T1000 (cell line): ENCODE measurements at places on chromosomes 16 and 17.

DNA sequence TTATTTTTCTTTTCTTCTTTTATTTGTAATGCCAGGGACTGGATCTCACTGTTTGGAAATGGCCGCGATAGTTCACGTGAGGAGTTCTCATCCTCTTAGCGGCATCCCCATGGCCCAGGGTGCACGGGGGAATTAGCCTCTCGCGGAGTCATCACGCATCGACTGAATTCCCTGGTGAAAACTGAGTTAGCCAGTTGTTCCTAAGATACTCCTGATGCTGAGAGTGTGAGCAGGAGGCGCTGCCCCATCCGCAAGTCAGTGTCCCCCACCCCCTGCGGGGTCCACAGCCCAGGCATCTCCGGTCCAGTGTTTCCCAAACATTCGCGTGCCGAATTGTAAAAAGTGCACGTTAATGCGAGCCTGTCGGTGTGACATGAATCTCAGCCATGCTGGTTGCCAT is 277.2 kb downstream of the CPPED1 start:
- DNase-seq: no peak

DNA sequence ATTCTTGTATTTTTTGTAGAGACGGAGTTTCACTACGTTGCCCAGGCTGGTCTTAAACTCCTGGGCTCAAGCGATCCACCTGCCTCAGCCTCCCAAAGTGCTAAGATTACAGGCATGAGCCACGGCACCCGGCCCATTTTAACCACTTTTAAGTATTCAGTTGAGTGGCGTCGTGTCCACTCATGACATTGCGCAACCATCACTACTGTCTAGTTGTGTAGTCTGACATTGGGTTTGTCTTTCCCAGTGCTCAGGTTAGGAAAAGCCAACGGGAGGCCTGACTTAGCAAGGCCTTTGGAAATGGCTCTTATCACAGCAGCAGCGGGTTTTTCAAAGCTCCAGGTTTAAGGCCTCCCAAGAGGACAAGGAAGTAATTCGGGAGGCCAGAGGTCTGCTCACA is 58.7 kb downstream of the LITAF start:
- no peak for DNase-seq

- no peak for DNase-seq
These were observed 9.9 kb downstream of the SSTR5 start for GRCh38 chr16:1082266-1082951.

DNA sequence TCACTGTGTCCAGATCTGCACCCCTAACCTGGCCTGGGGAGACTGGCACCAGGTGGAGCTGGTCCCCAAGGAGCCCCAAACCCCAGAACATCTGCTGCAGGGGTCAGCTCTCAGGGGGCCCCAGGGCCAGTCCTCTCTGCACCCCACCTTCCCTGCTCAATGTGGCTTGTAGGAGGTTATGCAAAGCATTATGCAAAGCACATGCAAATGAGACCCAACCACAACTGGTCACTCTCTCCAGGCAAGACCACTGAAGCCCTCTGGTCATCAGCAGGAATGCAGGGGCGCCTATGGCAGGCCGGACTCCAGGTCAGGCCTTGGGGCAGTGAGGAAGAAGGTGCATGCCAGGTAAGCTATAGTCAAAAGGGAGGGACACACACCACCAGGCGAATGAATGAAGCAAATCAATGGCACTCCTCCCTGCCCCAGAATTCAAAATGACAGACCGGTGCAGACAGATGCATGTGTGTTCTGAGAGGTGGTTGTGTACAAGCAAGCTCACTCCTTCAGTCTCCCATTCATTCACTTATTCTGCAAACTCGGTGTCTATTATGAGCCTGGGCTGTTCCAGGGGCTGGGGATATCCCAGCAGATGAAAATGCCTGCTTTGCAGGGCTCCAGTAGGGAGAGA is 48.0 kb downstream of the TMEM235 start:
- no peak for DNase-seq

DNA sequence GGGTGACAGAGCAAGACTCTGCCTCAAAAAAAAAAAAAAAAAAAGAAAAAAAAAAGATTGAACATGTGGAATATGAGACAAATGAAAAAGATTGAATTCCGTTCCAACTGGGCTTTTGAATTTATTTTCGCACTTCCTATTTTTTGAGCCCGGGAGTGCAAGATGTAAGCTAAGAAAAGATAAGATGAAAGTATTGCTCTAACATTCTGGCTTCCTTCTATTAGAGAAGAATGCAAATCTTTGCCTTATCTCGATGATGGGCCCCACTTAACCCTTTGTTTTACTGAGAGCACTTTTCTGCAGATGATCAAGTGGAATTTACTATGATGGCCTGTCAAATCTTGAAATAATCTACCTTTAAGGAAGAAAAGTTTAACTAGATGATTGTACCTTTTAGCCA is 96.3 kb downstream of the WWOX start:
- DNase-seq: no peak

DNA sequence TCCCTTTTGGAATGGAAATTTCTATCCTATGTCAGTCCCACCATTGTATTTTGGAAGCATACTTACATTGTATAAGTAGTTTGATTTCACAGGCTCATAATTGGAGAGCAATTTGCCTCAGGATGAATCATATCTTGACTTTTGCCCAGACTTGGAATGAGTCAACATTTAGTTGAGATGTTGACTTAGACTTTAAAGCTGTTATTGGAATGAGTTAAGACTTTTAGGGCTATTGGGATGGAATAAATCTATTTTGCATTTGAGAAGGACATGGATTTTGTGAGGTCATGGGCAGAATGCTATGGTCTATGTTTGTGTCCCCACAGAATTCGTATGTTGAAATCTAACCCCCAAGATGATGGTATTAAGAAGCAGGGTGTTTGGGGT is 12.2 kb upstream of the ZNF594 start:
- no peak for DNase-seq

DNA sequence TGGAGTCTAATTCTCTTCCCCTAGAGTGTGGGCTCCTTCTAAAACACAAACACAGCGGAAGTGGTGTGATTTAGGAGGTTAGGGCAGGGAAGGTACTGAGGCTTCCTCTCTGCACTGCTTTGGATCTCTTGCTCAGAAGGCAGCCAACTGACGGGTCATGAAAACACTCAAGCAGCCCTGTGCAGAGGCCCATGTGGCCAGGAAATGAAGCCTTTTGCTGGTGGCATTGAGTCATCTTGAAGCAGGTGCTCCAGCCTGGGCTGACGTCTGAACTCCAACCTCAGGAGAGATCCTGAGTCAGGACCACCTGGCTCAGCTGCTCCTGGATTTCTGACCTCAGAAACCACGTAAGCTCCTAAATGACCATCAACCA is 72.9 kb downstream of the MRM1 start:
- DNase-seq: no peak

- peak; percentile 88 for DNase-seq
These were observed 53.6 kb downstream of the WNT3 start for GRCh38 chr17:46764709-46765401.

GRCh38 chr17:63258785-63259184 is 187.3 kb downstream of the CYB561 start:
- no peak for DNase-seq

- DNase-seq: no peak
These were observed 8.2 kb downstream of the FAM117A start for GRCh38 chr17:49755663-49756283.

- DNase-seq: no peak
These were observed 10.3 kb upstream of the RAB11FIP4 start for GRCh38 chr17:31381165-31381668.

DNA sequence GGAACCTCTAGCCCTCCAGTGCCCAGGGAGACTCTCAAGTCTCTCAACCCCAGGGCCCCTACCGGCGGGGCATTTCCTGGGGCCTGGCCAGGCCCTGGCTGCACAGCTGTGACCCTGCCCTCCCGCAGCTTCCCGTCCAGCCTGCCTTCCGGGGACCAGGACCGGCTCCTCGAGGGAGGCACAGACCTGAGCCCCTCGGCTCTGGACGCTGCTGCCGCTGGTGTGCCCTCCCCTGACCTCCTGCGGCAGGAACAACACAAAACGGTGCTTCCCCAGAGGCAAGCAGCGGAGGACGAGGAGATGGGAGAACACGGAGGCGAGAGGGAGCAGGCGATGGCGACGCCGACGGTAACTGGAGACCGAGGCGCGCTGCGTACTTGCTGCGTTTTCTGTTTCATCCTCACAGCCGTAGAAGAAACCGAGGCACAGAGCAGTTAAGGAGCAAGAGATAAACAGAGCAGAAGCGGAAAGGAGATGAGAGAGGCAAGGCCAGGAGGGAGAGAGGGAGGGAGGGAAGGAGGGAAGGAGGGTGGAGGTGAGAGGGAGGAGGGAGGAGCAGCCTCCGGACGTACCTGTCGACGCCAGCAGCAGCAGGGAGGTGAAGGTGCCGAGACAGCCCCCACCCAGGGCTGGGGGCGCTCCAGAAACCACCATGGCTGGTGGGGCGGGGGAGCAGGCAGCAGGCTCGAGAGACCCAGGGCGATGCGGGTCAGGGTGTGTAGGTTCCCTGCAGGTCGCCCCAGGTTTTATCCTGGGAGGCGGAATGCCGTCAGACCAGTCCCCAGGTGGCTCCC is at the start of gene PRSS22:
TSS of gene PRSS22 (minus strand) at position 720 of the 794 bp plus-strand sequence. CDS start at position 654, 66 bp downstream.
- DNase-seq: no peak

DNA sequence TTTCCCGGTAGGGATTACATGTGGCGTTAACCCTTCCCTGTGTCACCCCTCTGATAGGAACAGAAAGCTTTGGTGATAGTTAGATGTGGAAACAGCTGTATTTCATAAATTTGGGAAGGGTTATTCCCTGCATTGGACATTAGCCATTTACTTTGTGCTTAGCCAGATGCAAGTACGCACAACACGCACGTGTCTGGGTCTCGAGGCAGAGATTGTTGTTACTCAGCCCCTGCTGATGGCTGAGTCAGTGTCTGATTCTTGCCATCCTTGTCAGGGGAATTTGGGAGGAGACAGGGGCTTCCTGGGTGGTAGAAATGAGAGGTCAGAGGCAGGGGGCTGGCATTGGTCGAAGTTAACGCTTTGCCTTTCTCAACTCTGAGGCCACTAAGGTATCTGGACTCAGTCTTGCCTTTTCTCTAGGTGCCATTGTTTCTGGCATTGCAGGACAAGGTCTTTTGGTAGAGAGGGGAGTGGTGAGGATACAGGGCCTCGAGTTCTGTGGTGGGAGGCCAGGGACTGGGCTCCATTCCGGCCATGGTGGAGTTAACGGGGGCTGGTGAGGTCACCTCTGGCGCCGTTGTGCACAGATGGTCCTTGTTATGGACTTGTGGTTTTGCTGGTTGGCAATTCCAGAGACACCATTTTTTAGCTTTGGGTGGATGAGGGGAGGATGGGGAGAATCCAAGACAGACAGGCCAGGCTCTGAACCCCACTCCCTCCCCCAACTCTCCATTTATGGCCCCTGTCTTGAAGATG is 8.2 kb downstream of the MMP2 start:
- no peak for DNase-seq

- no peak for DNase-seq
These were observed 445 bp downstream of the CIAO2B start for GRCh38 chr16:66933776-66934137.

GRCh38 chr17:36195434-36196130 is 976 bp downstream of the CCL3L1 start:
- DNase-seq: no peak

GRCh38 chr17:7166873-7167272 is 12.3 kb downstream of the ASGR1 start:
- DNase-seq: no peak

- no peak for DNase-seq
These were observed 1.5 kb upstream of the SRCAP start for GRCh38 chr16:30697264-30698138.

- peak; percentile 48 for DNase-seq
These were observed 634 bp downstream of the KANSL1 start for GRCh38 chr17:46192439-46193150.

DNA sequence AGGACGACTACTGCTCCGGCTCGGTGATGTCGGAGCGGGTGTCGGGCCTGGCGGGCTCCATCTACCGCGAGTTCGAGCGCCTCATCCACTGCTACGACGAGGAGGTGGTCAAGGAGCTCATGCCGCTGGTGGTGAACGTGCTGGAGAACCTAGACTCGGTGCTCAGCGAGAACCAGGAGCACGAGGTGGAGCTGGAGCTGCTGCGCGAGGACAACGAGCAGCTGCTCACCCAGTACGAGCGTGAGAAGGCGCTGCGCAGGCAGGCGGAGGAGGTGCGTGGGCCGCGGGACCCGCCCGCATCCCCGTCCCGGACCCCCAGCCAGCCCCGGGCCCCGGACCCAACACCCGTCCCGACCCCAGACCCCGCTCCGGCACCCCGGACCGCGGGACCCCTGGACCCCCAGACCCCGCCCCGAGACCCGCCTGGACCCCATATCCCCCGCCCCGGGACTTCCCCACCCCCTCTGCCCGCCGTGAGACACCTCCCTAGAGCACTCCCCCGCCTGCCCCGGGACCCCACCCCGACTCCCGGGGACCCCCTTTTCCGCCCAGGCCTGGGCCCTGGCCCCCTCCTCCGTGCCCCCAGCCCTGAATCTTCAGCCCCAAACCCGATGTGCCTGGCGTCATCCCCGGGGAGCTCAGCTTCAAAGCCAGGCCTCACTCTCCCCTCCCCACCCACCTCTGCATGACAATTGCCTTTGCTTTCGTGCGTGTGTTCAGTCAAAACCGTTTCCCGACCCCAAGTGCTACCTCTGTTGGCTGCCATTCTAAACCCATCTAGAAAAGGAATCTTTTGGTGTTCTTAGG is 594 bp downstream of the MAPK8IP3 start:
- DNase-seq: no peak

- DNase-seq: no peak
These were observed 17.9 kb downstream of the CEP295NL start for GRCh38 chr17:78884876-78885667.

DNA sequence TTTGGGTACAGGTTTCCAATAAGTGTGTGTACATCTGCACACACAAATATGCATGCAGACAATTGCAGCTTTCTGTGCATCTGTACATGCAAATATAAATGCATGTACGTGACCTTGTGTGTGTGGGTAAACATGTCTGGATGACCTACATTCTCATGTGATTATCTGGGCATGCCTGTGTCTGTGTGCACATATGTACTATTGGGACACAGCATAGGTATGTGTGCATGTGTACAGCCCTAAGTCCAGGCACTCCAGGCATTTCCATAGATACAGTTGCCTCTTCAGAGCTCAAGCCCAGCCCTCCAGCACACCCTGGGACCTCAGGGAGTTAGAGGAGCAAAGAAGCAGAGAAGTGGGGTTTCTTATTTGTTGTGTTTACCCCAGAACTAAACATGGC is 7.1 kb upstream of the GP2 start:
- no peak for DNase-seq

- no peak for DNase-seq
These were observed 8.2 kb downstream of the PRKCA start for GRCh38 chr17:66310528-66311148.
